H9 (cell line): ENCODE measurements at places on chromosomes 3 and 15. TPM values are rescaled to one million over a fixed set of nuclear protein-coding genes. Genes with fewer than 3 reads are reported as not detected.

Gene C3orf49
- not detected in 2 replicates for total RNA-seq

Gene EXD1
- total RNA-seq: not detected in 2 replicates

Gene EOMES
- total RNA-seq: 1.7 and 2.0 TPM in 2 replicates

Gene CLDN16
- not detected in 2 replicates for total RNA-seq

Gene ESYT3
- total RNA-seq: 5.9 and 6.3 TPM in 2 replicates

- DNase-seq: no peak
- no peaks in the 10 kb centered on the region for H3K36me3 ChIP-seq
- no peaks in the 10 kb centered on the region for H3K27me3 ChIP-seq
- H3K4me1 ChIP-seq: no peaks in the 10 kb centered on the region
- no peak overlapping the region for H3K4me3 ChIP-seq
Observed at GRCh38 chr3:98223907-98224672, 40.0 kb upstream of the OR5H6 start.

DNA sequence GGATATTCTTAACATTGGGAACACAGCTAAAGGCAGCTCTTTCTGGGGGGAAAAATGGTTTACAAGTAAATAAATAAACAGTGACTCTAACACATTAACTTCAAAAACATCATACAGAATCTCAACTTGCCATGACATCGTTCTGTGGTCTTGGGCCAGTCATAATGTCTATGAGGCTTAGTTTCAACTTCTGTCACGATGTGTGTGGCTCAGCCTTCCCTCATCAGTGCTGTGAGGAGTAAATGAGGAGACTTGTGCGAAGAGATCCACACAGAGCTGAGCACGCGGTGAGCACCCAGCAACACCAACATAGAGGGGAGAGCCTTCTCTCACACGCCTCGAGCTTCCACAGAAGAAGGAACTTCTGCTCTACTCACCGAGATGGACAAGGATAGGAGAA is 49.0 kb downstream of the DZIP1L start:
- H3K27me3 ChIP-seq: no peaks in the 10 kb centered on the region
- H3K4me1 ChIP-seq: no peaks in the 10 kb centered on the region
- H3K27ac ChIP-seq: no peak overlapping the region
- H3K36me3 ChIP-seq: peaks cover 46% of the 10 kb centered on the region
- no peak overlapping the region for H3K4me3 ChIP-seq

GRCh38 chr3:63309768-63310167 is 31.7 kb downstream of the SYNPR start:
- H3K4me1 ChIP-seq: peaks cover 4% of the 10 kb centered on the region; the same call in 1 of the 2 replicates
- no peak for DNase-seq
- no peaks in the 10 kb centered on the region for H3K36me3 ChIP-seq
- H3K27ac ChIP-seq: no peak overlapping the region
- H3K4me3 ChIP-seq: no peak overlapping the region
- peaks cover 49% of the 10 kb centered on the region; the same call in 1 of the 2 replicates for H3K27me3 ChIP-seq

- H3K27ac ChIP-seq: no peak overlapping the region
- H3K4me3 ChIP-seq: no peak overlapping the region
- no peaks in the 10 kb centered on the region for H3K4me1 ChIP-seq
- DNase-seq: no peak
Observed at GRCh38 chr3:188854772-188855149, 317.0 kb upstream of the TPRG1 start.

GRCh38 chr3:158925021-158925420 is 123.2 kb downstream of the MFSD1 start:
- no peak for DNase-seq
- H3K4me1 ChIP-seq: no peaks in the 10 kb centered on the region
- H3K27ac ChIP-seq: no peak overlapping the region

DNA sequence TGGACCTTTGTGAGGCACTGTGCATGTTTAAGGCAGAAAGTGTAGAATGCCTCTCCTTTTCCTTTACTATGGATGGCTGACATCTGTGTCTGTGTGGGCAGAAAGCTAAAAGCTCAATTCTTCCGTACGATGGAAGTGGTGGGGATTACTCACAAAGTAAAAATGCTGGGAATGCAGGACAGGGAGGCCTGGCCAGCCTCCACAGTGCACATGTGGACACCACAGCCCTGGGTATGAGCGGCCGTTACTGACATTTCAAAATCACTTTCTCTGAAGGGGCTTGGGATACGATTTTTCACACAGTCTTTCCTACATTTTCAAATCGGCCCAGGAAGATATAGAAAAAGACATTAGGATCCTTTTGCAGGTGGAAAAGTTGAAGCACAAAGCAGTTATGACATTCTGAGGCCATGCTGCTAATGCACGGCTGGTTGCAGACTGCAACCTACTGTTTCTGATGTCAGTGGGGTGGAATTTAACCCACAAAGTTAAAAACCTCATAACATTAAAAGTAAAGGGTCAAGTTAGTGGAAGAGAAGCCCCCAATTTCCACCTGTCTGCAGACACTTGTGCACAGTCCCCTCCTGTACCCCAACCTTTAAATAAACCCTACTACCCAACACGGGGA is 27.9 kb downstream of the EHD4 start:
- no peak overlapping the region; the same call in 2 of the 3 replicates for H3K4me3 ChIP-seq
- H3K27ac ChIP-seq: no peak overlapping the region
- DNase-seq: no peak

- DNase-seq: no peak
- H3K27me3 ChIP-seq: no peaks in the 10 kb centered on the region
- no peak overlapping the region for H3K27ac ChIP-seq
- no peaks in the 10 kb centered on the region for H3K4me1 ChIP-seq
Observed at GRCh38 chr3:11381563-11381962, 109.4 kb downstream of the ATG7 start.

GRCh38 chr3:183430325-183430957 is 2.0 kb upstream of the MCF2L2 start:
- H3K27ac ChIP-seq: no peak overlapping the region
- H3K4me3 ChIP-seq: no peak overlapping the region
- no peak for DNase-seq
- H3K36me3 ChIP-seq: no peaks in the 10 kb centered on the region
- no peaks in the 10 kb centered on the region; the same call in 1 of the 2 replicates for H3K27me3 ChIP-seq
- H3K4me1 ChIP-seq: peaks cover 7% of the 10 kb centered on the region; the same call in 1 of the 2 replicates

GRCh38 chr3:135895734-135896121 is 69.8 kb upstream of the PPP2R3A start:
- no peaks in the 10 kb centered on the region for H3K27me3 ChIP-seq
- H3K36me3 ChIP-seq: peaks cover 4% of the 10 kb centered on the region
- no peak overlapping the region for H3K27ac ChIP-seq
- no peak overlapping the region for H3K4me3 ChIP-seq

DNA sequence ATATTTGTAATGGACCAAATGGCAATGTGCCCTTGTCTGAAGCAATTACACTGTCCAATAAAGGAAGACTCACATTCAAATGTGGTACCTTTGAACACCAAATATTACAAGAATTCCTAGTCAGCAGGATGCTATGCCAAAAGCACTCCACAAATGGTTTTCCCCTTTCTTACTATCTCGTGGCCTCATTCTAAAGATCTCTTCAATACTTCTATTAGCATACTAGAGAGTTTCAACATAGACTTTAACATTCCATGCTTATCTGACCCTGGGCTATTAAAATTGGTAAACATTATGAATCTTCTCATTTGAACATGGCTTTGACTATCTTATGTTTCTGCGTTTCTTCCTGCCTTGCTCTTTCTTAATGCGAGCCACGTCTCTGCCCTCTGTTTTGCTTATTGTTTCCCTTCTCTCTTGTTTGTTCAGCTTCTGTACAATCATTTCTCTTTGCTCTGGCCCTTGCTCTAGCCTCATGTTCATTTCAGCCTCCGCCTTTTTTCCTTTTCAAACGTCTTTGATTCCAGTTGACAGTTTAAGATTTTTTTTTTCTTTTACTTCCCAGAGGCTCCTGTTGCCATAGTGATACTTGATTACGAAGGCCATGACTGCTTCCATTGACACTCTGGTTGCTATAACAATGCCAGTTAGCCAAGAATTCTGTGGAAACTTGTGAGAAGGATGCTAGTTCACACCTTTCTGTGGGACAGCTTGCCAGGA is 49.5 kb upstream of the SLC9A9 start:
- DNase-seq: no peak
- no peaks in the 10 kb centered on the region; the same call in 1 of the 2 replicates for H3K27me3 ChIP-seq
- H3K4me3 ChIP-seq: no peak overlapping the region
- no peak overlapping the region for H3K27ac ChIP-seq

DNA sequence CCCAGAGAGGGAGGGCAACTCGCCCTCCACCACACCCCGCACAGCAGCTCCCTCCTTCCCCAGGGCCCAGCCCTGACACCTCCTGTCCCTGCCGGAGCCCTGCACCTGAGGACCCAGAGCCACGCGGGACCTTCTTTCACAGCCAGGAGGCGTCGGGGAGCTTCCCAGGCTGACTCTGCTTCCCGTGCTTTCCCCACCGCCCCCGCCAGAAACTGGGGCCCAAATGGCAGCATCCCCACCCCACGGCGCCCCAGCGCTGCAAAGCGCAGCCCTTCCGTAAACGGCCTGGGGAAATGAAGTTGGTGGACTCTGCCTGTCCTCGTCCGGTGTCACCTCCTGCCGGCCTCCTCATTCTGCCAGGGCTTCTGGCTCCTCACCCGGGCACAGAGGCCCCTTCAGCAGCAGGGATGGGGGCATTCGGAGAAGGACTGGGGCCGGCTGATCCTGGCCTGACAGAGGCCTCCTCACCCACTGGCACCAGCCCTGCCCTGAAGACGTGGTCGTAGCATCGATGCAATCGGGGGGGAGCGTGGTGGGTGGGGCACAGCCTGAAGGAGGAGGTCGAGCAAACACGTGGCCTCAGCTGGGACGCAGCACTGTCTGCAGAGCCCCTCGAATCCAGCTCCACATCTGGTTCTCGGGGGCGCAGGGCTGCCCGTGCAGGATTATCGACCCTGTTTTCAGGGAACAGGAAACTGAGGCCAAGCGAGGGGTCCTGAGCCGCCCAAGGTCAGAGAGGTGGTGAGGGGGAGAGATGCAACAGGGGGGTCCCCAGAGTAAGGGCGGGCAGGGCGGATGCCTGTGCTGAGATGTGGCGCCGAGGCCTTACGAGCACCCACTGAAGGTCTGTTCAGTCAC is 235.4 kb downstream of the XXYLT1 start:
- no peak overlapping the region for H3K27ac ChIP-seq
- peak; percentile 76 for DNase-seq
- H3K27me3 ChIP-seq: no peaks in the 10 kb centered on the region; the same call in 1 of the 2 replicates
- H3K4me3 ChIP-seq: no peak overlapping the region
